NCI-H1417 (cell line): ENCODE measurements at places on chromosomes 11 and 22.
A peak's percentile ranks its signal among the peaks of the same experiment; 100 is the strongest.

DNA sequence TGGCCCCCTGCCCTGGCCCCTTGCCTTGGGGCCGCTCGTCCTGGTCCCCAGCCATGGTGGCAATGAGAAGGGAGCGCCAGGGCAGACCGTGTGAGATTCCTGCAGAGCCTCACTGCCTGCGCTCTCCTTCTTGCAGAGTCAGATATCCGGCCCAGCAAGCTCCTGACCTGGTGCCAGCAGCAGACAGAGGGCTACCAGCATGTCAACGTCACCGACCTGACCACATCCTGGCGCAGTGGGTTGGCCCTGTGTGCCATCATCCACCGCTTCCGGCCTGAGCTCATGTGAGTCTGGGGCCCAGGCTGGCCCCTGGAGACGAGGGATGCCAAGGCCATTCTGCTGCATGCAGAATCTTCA, 114.1 kb downstream of the MICAL2 start:
- no peak for DNase-seq

- peak; percentile 61 for DNase-seq
Measured at GRCh38 chr22:17232406-17232805, 13.2 kb upstream of the ADA2 start.

GRCh38 chr22:34160141-34160783, 240.0 kb upstream of the LARGE1 start:
- no peak for DNase-seq

- DNase-seq = no peak
Measured at GRCh38 chr22:44026630-44027511, 2.8 kb downstream of the PARVB start.

DNA sequence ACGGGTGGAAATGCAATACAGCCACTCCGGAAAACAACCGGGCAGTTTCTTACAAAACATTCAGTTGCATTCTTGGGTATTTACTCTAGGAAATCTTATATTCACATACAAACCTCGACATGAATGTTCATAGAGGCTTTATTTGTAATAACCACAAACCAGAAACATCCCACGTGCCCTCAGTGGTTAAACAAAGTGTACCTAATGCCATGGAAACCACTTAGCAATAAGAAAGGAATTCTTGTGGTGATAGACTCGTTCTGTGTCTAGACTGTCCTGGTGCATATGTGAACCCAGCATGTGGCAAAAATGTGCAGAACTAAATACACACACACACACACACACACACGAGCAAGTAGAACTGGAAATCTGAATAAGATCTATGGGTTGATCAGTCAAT, 1073.3 kb downstream of the TBC1D22A start:
- DNase-seq = no peak

GRCh38 chr22:44783581-44783980, 31.2 kb downstream of the ARHGAP8 start:
- no peak for DNase-seq
